Melanocyte of skin (primary cell): ENCODE measurements at places on chromosomes 6 and 20. TPM values are rescaled to one million over a fixed set of nuclear protein-coding genes. Genes with fewer than 3 reads are reported as not detected.

Gene MDFI
- 0.67 TPM in 1 of 2 replicates, not detected in the other for total RNA-seq

Gene MATN4
- not detected in 2 replicates for total RNA-seq

Gene NMBR
- not detected in 2 replicates for total RNA-seq

Gene LRRC73
- 0.34 and 0.73 TPM in 2 replicates for total RNA-seq

Gene DDX43
- 3.1 TPM in 1 of 2 replicates, not detected in the other for total RNA-seq

Gene NFATC2
- under 0.01 and 0.33 TPM in 2 replicates for total RNA-seq

Gene EMILIN3
- under 0.01 TPM in 1 of 2 replicates, not detected in the other for total RNA-seq

Gene SPAG4
- 2.8 and 4.7 TPM in 2 replicates for total RNA-seq

Gene MRPS18B
- 108 and 117 TPM in 2 replicates for total RNA-seq

Gene RPS10
- 1,964 and 2,765 TPM in 2 replicates for total RNA-seq

Gene HMGN3
- 40.0 and 41.3 TPM in 2 replicates for total RNA-seq

Gene TTK
- total RNA-seq: 14.2 and 16.9 TPM in 2 replicates

Gene CMTR1
- 62.2 and 69.6 TPM in 2 replicates for total RNA-seq

Gene AURKA
- total RNA-seq: 24.7 and 39.2 TPM in 2 replicates

Gene WFDC10B
- total RNA-seq: not detected in 2 replicates

Gene SOX18
- under 0.01 and 0.34 TPM in 2 replicates for total RNA-seq

Gene AFDN
- total RNA-seq: 12.7 and 22.2 TPM in 2 replicates

Gene SYNDIG1
- under 0.01 TPM in 1 of 2 replicates, not detected in the other for total RNA-seq

Gene REPS1
- 38.9 and 49.6 TPM in 2 replicates for total RNA-seq
